ENCODE measurements at places on chromosomes 13 and 19. TPM values are rescaled to one million over a fixed set of nuclear protein-coding genes. Genes with fewer than 3 reads are reported as not detected.

GRCh38 chr13:89515948-89516347, 1831.5 kb upstream of the MIR17HG start:
- DNase-seq: no peak

GRCh38 chr13:112194167-112194530, 127.2 kb downstream of the SOX1 start:
- no peak for DNase-seq

DNA sequence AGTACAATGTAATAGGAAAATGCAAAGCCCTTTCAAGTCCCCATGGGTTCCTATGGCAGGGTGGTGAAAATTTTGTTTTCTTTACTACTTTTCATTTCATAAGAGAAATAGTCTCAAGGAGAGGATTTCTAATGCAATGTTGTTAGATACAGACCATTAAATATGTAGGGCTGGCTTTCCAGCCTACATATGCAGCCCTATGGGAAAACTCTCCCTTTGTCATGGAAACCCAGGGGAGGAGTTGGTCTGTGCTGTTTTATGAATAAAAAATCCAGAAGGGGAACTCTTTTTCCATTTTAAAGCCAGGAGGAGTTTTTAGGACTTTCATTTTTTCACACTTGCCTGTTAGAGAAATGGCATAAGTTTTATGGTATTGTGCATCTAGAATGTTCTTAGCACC, 119.6 kb downstream of the DCT start:
- DNase-seq: no peak

GRCh38 chr13:52452470-52452869, 2.0 kb upstream of the VPS36 start:
- DNase-seq: no peak

DNA sequence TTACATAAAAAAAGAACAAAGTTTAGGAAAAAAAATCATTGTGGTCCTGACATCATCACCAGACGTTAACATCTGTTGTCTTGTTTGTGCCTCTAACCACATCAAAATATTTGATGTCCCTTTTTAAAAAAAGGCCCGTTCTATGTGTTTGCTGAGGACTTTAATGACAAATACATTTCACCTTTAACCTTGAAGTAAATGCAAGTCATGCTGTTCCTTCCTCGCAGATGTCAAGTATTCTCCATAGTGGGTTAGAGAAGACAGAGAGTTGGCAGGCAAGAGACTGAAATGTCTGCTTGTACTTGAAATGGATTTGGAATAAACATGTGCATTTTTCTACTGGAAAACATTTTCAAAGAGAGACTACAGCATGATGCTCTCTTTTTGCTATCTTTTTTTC, 134.9 kb downstream of the FGF9 start:
- no peak for DNase-seq

- DNase-seq: no peak
These were observed 86.7 kb upstream of the GPR12 start for GRCh38 chr13:26847281-26847680.

DNA sequence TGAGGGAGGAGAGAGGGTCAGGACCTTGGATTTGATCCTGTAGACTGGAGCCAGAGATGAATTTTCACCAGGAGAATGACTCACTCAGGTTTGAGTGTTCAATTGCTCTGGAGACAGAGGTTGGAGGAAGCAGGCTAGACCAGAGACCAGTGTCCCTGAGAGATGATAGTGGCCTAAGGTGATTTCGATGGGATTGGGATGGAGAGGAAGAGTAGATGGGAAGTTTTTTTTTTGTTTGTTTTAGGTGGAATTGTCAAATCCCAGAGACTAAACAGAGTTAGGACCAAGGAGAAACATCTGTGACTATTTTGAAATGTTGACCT, 2.3 kb downstream of the CEBPG start:
- DNase-seq: no peak

DNA sequence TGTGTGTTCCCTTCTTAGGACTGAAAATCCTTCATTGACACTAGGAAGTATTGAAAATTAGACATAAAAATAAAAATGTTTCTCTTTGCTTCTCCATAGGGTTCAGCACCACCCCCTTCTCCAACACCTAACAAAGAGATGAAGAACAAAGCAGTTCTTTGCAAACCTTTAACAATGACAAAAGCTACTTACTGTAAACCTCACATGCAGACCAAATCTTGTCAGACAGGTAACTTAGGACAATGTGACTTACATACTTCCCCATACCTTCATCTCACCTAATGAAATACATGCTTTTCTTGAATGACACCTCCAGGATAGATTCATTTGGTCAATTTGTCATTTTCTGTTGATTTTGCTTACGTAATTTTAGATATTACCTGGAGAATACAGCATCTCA, 99.9 kb downstream of the ZMYM2 start:
- no peak for DNase-seq

GRCh38 chr19:16216744-16217670, 19.3 kb downstream of the AP1M1 start:
- DNase-seq: no peak

DNA sequence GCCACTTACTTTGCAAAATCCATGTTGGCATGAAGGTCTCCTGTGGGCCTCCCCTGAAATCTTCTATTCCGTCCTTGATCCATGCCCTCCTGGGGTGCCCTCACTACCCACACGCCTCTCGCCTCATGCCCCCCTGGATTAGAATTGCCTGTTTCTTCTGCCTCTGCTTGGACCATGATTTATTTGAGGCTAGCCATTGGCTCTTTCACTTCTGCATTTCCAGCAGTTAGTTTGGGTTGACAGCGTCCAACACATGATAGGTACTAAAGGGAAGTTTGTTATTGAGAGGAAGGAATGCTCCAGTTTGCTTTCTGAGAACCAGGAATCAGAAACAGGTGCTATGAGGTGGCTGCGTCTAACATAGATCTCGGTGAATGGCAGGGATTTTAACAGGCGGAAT, 30.5 kb upstream of the TPTE2 start:
- no peak for DNase-seq

GRCh38 chr19:13748169-13748828, 16.0 kb upstream of the MRI1 start:
- DNase-seq: no peak

DNA sequence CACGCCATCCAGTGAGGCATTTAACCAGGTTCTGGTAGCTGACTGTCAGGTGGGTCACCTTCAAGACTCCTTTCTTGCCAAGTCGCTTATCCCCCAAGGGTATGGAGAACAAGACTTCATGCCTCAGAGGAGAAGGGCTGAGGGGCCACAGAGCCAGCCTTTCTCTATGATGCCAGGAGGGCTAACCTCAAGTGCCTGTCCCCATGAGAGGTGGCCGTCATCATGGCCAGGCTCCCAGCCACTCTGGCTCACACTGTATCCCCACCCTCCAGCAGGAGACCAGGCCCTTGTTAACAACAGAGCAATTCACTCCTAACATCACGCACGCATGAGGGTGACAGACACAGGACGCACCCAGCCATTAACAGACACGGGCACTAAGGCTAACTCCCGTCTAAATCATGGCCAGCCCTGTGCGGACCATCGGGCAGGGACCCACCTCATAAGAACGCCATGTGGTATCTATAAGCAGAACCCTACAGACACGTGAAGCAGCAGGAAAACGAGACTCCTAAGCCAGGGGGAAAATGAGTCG, 38.6 kb upstream of the ISYNA1 start:
- no peak for DNase-seq

The SNAPC2 gene
- total RNA-seq: 21.3 TPM

- no peak for DNase-seq
These were observed 28.5 kb upstream of the PLEKHF1 start for GRCh38 chr19:29636553-29637360.

The RNF113B gene
- not detected for total RNA-seq

- no peak for DNase-seq
These were observed 31.2 kb downstream of the RCBTB2 start for GRCh38 chr13:48501705-48502104.

GRCh38 chr13:56697011-56697410, 443.7 kb upstream of the PRR20A start:
- no peak for DNase-seq

The MED29 gene
- total RNA-seq: 22.5 TPM

DNA sequence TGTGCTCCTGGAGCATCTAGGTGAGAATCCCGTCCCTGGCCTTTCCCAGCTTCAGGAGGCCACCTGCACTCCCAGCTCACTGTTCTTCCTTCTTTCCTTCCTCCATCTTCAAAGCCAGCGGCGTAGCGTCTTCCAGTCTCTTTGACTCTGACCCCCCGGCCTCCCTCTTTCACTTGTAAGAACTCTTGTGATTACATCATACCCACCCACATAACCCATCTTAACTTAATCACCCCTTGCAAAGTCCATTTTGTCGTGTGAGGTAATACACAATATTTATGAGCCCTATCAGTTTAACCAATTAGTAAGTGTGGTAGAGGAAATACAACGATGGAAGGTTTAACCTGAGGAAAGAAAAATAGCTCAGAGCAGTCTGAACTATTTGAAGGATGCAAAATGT, 4.6 kb upstream of the CDC16 start:
- no peak for DNase-seq

GRCh38 chr19:47228168-47228936, 2.6 kb downstream of the BBC3 start:
- DNase-seq: no peak

The LIG4 gene
- total RNA-seq: 13.3 TPM

All from NCI-H460 (cell line).